DND-41 (cell line): ENCODE measurements at places on chromosomes 3 and 15.

GRCh38 chr3:180329187-180329586 is 272.8 kb upstream of the TTC14 start:
- no peaks in the 10 kb centered on the region for H3K4me1 ChIP-seq
- no peak for DNase-seq
- H3K27me3 ChIP-seq = no peaks in the 10 kb centered on the region
- no peak overlapping the region for H3K4me3 ChIP-seq
- H3K36me3 ChIP-seq = no peaks in the 10 kb centered on the region

GRCh38 chr3:141076797-141077571 is 25.8 kb downstream of the SPSB4 start:
- peaks cover 9% of the 10 kb centered on the region; the same call in 1 of the 2 replicates for H3K36me3 ChIP-seq
- H3K4me1 ChIP-seq = no peaks in the 10 kb centered on the region
- no peak overlapping the region for H3K4me3 ChIP-seq
- no peak for DNase-seq
- no peaks in the 10 kb centered on the region for H3K27me3 ChIP-seq
- no peak overlapping the region for H3K27ac ChIP-seq

DNA sequence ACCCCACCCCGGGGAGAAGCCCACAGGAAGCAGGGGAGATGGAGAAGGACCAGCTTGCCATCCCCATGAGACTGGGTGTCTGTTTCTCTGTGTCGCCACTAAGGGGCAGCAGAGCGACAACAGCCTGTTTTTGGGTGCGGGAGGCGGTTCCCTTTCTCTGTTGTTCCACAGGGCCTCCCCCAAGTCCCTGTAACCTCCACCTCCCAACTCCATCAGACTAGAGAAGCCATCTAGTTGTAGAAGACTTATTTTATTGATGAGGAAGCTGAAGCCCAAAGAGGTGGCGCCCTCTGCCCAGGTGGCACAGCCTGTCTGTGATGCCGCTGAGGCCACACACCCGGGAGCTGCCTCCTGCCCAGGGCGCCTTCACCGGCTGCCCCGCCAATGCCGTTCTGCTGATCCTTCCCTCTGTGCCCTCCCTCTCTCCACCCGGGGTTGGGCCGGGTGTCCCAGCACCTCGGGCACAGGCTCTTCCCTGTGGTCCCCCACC is 3.9 kb upstream of the CCDC9B start:
- no peaks in the 10 kb centered on the region for H3K27me3 ChIP-seq
- peak; percentile 72 for DNase-seq
- peaks cover 3% of the 10 kb centered on the region; the same call in 1 of the 2 replicates for H3K4me1 ChIP-seq
- no peak overlapping the region for H3K4me3 ChIP-seq
- H3K36me3 ChIP-seq = no peaks in the 10 kb centered on the region
- no peak overlapping the region for H3K27ac ChIP-seq

DNA sequence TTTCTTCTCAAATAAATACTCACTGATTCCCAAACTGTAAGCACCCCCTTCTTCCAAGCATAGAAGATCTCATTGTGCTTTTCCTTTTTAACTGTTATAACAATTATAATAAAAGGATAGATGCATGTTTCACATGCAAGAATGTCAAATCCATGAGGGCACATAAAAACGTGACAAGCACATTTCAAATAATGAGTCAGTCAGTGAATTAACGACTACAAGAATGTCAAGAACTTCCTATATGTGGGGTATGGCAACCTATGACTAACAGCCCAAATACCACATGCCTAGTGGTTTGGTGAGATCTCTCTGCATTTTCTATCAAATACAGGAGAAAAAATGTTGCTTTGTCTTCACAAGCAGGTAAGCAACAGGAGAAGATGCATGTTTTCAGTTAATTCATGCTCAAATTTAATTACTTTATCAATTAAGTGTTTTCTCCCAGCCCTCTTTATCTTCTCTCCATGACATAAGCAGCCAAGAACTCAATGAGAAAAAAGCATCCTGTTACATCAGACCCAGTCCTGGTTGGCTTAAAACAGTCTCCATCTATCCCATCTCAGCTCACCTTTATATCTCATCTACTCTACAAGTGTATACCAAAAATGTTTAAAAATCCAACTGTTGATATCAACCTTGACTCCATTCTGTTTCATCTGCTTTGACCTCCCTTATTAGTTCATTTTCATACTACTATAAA is 181.5 kb upstream of the LMCD1 start:
- no peak overlapping the region for H3K27ac ChIP-seq
- H3K36me3 ChIP-seq = no peaks in the 10 kb centered on the region
- DNase-seq = no peak
- no peaks in the 10 kb centered on the region for H3K27me3 ChIP-seq

GRCh38 chr3:153242896-153243295 is 80.9 kb downstream of the RAP2B start:
- H3K27ac ChIP-seq = no peak overlapping the region
- DNase-seq = no peak
- H3K27me3 ChIP-seq = no peaks in the 10 kb centered on the region
- no peak overlapping the region for H3K4me3 ChIP-seq
- H3K36me3 ChIP-seq = no peaks in the 10 kb centered on the region

- no peaks in the 10 kb centered on the region for H3K36me3 ChIP-seq
- H3K4me3 ChIP-seq = no peak overlapping the region
- no peaks in the 10 kb centered on the region for H3K27me3 ChIP-seq
Observed at GRCh38 chr3:50138266-50139200, 16.6 kb upstream of the SEMA3F start.

- no peaks in the 10 kb centered on the region for H3K27me3 ChIP-seq
- peak; percentile 51 for DNase-seq
- no peaks in the 10 kb centered on the region for H3K36me3 ChIP-seq
- no peak overlapping the region for H3K27ac ChIP-seq
- H3K4me1 ChIP-seq = no peaks in the 10 kb centered on the region
Observed at GRCh38 chr3:179898024-179898423, 138.7 kb downstream of the PEX5L start.

DNA sequence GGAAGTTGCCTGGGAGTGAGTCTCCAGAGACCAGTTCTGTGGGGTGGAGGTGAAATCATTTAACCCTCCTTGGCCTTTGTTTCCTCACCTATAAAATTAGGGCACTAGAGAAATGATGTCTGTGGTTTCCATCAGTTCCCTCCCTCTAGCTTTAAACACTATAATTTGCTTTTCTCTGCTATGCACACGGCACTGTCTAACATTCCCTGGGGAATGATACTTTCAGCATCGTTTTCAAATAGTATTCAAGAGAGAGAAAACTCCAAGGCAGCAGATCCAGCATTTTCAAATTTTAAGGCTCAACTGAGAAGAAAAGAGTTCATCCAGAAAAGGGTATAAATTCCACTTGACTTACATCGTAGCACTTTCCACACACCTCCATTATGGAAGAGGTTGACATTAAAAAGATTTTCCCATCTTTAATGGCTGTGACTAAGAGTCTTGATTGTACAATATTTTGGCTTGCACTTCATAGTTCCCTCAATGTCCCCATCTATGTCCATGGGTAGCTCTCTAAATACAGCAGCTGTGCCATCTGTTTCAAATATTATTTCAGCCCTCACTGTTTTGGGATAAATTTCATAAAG is 137.7 kb upstream of the ZPLD1 start:
- no peak overlapping the region for H3K4me3 ChIP-seq
- 0 out of 2 replicates have a peak, but pooled peaks cover 10% of the 10 kb centered on the region for H3K4me1 ChIP-seq
- no peak overlapping the region for H3K27ac ChIP-seq
- no peaks in the 10 kb centered on the region for H3K27me3 ChIP-seq

DNA sequence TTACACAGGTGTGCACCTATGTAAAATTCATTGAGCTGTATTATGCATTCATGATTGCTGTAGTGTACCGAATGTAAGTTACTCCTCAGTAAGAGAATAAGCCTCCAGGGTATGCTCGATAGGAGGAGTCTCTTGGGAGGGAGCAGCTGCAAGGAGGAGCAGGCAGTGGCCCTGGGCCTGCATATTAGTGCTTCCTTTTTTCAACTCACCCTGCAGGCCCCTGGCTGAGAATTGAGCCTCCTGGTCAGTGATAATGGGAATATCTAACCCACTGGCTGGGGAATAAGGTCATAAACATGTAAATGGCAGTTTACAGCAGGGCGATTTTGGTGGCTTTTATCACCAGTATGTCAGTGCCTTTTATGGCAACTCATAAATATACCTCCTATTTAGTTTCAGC is 21.7 kb upstream of the SFMBT1 start:
- peaks cover 9% of the 10 kb centered on the region for H3K4me1 ChIP-seq
- DNase-seq = no peak
- H3K4me3 ChIP-seq = no peak overlapping the region
- H3K36me3 ChIP-seq = no peaks in the 10 kb centered on the region
- H3K27me3 ChIP-seq = no peaks in the 10 kb centered on the region

- no peaks in the 10 kb centered on the region for H3K36me3 ChIP-seq
- no peak overlapping the region for H3K4me3 ChIP-seq
- no peaks in the 10 kb centered on the region for H3K4me1 ChIP-seq
- no peak overlapping the region for H3K27ac ChIP-seq
- H3K27me3 ChIP-seq = no peaks in the 10 kb centered on the region
Observed at GRCh38 chr15:34651997-34652725, 68.7 kb upstream of the GOLGA8B start.

DNA sequence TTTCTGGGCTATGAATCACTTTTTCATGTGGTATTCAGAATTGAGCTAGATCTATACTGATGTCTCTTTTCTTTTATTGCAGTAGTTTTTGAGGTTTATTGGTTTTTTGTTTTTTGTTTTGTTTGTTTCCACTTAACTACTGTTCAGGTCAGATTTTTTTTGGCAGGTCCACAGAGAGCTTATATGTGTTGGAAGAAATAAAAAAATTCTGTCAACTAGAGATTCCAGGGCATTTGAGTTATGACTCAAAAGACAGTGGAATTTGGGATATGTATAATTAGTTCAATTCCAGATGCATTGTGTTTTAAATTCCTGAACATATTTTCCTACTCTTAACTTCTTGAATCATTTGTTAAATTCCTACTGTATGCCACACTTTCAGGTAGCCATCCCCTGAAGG is 727.2 kb downstream of the SI start:
- H3K4me3 ChIP-seq = no peak overlapping the region
- no peak for DNase-seq
- no peaks in the 10 kb centered on the region for H3K27me3 ChIP-seq
- no peaks in the 10 kb centered on the region for H3K36me3 ChIP-seq
- H3K27ac ChIP-seq = no peak overlapping the region

GRCh38 chr3:30078736-30079135 is 527.7 kb upstream of the TGFBR2 start:
- H3K27ac ChIP-seq = no peak overlapping the region
- no peaks in the 10 kb centered on the region for H3K36me3 ChIP-seq
- H3K4me3 ChIP-seq = no peak overlapping the region
- no peaks in the 10 kb centered on the region for H3K4me1 ChIP-seq
